Activated naive CD4-positive, alpha-beta T cell (primary cell): ENCODE measurements at places on chromosomes 7 and 10.
A peak's percentile ranks its signal among the peaks of the same experiment; 100 is the strongest.

GRCh38 chr10:45376371-45376801, 2.4 kb downstream of the ALOX5 start:
- DNase-seq = no peak

DNA sequence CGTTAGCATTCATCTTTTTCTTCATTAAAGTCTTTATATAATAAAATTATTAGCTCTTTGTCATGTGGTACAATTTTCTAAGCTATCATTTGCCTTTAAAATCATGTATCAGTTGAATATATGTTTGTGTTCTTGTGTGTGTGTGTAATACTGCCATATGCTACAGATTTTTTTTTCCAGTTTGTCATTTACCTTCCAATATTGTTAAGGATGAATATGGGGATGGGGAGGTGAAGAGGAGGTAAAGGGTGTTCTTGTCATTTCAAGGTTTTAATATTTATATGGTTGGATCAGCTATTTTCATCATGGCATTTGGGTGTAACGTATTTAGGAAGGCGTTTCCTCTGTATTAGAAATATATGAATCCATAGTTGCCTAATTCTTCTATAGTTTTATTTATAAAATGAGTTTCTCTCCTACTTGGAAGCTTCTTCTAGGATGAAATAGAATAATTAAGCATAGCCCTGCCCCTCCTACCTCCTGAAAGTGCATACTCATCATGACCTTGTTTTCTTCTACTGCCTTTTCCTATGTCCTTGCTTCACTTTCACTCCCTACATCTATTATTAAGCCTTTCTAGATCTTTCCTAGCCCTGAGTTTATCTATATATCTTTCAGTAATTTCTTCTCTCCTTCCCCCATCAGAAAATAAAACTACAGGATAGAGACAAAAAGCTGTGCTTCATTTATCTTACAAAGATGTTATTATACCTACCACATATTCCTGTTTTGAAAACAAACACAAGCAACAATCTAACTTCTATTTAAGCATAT, 25.1 kb downstream of the RAB18 start:
- DNase-seq = no peak

DNA sequence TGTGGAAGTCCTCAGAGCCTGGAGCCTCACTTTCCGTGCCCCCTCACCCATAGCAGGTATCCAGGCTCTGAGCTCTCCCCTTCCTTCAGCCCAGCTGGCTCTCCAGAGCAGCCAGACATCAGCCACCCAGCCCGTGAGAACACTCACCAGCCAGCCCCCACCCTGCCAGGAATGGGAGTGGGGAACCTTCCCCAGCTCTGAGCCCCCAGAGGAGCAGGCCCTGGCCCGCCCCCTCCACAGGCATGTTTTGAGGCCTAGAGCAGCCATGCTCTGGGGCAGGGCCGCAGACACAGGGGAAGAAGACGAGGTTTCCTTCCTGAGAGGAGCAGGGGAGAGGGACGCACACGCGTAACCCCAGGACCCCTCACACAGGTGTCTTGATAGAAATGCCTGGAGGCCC, 70.0 kb upstream of the COL13A1 start:
- DNase-seq = no peak

DNA sequence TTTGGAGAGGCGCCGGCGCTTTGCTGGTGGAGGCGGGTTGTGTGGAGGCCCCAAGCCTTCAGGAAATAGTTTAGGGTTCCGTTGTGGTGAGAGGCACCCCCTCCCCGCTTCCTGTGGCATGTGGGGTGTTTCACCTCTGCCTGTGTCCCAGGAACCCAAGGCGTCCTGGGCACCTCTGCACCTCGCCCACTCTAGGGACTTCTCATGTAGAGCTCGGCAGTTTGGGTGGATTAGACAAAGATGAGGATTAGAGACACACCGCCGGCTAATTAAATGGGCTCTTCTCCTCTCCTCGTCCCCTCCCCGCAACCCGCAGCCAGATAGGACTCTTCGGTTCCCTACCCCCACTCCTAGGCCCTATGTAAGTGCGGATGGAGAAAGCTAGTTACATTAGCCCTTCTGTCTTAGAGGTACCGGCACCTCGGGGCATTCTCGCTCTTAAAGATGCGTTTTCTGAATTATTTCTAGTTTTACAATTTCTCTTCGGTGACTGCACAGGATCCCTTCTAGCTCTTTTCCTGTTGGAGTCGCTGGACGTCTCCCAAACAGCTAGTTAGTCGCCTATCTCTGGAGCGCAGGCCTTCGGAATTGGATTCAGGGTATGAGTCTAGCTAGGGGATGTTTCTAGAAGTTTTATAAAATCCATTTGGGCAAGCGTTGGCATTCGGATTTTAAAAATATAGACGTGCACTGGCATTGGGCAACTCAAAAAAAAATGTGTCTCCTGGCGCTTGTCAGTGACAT, 7.8 kb downstream of the PTF1A start:
- DNase-seq = no peak

- DNase-seq = peak; percentile 73
Measured at GRCh38 chr10:100562008-100562672, 26.4 kb downstream of the HIF1AN start.

GRCh38 chr10:131694168-131694780, 206.5 kb upstream of the PPP2R2D start:
- no peak for DNase-seq

GRCh38 chr7:108077709-108078108, 52.5 kb downstream of the LAMB4 start:
- DNase-seq = no peak

DNA sequence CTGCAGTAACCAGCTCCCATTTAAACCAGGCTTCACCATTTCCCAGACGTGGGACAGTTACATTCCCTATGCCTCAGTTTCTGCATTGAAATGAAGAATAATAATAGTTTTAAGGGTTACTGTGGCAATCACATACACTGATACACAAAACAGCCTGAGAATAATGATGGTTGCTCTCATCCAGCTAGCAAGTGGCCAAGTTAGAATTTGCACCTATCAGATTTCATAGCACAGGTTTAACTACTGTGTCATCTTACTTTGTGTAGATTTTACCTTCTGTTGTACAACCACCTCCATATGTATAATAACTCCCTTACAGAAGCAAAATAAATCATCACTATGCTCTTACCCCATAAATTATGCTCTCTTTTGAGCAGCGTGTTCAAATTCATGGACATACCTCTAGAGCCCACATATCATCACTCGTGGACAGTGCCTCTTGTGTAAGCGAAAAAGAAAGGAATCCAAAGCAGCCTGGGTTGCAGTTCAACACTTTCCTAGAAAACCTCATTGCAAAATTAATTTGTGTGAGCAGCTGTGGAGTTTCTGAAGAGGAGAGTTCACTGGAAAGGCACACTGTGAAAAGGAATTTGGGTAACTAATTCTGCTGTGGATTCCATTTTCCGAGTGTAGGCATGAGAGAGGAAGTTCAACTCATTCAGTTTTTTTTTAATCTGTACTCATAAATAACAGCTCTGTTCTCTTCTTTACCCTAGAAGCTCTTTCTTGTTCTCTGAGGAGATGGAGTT, 492.5 kb downstream of the ARL4A start:
- DNase-seq = no peak

- DNase-seq = no peak
Measured at GRCh38 chr7:74003621-74004020, 24.4 kb upstream of the ELN start.

GRCh38 chr7:135253851-135254771, 20.5 kb downstream of the STRA8 start:
- no peak for DNase-seq

GRCh38 chr10:69247313-69247710, 27.2 kb downstream of the HKDC1 start:
- no peak for DNase-seq

- no peak for DNase-seq
Measured at GRCh38 chr10:101577121-101577871, 10.8 kb downstream of the POLL start.

- no peak for DNase-seq
Measured at GRCh38 chr10:129334266-129334665, 132.8 kb upstream of the MGMT start.

- DNase-seq = no peak
Measured at GRCh38 chr7:2959103-2959680, 84.5 kb downstream of the CARD11 start.

DNA sequence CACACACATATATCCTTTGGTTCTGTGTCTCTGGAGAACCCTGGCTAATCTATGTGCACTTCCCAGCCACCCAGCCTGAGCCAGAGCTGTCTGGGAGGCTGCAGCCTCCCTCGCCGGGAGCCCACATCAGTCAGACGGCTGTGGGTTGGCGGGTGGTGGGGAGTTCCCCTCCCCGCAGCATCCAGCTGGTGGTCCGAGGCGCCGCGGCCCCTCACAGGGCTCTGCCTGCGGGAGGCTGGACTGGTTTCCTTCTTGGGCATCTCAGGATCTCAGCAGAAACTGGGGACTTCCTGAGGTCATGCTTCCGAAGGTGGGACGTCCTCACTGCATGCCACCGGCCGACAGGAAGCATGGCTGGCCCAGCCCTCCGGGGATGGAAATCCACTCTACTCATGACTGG, 22.0 kb upstream of the PSMG3 start:
- DNase-seq = no peak

GRCh38 chr7:103076764-103077163, 1.8 kb downstream of the ARMC10 start:
- DNase-seq = no peak

GRCh38 chr10:121698336-121698735, 100.1 kb upstream of the FGFR2 start:
- DNase-seq = no peak
